Activated CD8-positive, alpha-beta memory T cell treated with anti-CD3 and anti-CD28 coated beads for 24 hours (primary cell): ENCODE measurements at places on chromosomes 4 and X.
A peak's percentile ranks its signal among the peaks of the same experiment; 100 is the strongest.

DNA sequence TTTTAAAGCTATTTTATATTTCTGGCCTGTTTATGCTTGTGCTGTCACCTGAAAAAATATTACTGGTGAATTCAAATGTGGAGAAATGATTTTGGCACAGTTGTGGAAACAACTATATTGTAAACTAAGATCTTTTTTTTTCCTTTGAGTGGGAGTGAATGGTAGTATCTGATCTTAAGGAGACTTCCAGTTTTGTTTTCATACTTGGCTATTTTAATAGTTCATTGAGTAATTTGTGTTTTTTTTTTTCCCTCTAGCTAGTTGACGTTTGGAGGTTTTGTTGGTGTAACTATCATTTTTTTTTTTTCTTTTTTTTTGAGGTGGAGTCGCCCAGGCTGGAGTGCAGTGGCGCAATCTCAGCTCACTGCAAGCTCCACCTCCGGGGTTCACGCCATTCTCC, 10.5 kb downstream of the STAG2 start:
- no peak for DNase-seq

GRCh38 chrX:139823806-139824205, 109.0 kb downstream of the ATP11C start:
- no peak for DNase-seq

DNA sequence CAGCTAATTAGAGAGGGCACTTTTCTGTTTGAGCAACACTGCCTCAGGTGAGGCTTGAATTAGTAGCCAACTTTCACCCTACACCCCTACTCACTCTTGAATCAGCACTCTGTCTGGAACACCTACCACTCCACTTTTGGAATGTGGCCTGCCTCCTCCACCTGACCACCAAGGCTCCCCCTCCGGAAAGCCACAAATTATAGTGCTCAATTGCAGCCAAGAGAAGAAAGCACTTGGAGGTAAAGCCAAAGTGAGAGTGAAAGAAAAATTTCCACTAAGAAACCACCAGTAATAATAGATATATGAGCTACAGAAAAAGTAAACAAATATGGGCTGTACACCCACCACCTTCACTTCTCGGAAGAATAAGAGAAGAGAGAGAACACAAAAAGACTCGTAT, 41.1 kb downstream of the PPP3CA start:
- no peak for DNase-seq

- DNase-seq = no peak
Measured at GRCh38 chr4:24655971-24656370, 71.6 kb upstream of the DHX15 start.

- DNase-seq = no peak
Measured at GRCh38 chr4:168183717-168184571, 91.6 kb downstream of the ANXA10 start.

- DNase-seq = no peak
Measured at GRCh38 chr4:54661169-54661568, 3.4 kb downstream of the KIT start.

DNA sequence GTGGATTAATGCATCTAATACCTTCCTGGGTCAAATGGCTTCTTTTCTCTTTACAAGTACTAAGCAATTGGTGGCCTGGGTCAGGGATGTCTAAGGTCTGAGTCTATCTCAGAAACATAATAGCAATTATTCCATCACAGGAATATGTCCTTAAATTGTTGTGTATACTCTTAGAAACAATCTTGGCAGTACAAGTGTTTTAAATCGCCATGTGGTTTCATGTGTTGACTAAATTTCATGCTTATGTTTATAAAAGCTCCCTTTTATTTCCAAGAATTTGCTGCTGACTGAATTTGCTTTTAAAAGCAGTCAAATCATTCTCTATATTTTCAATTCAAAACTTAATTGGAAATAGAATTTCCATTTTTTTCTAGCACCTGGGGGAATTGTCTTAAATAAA, 125.3 kb upstream of the PACRGL start:
- no peak for DNase-seq

GRCh38 chr4:52863324-52863723, 1.2 kb downstream of the RASL11B start:
- no peak for DNase-seq

DNA sequence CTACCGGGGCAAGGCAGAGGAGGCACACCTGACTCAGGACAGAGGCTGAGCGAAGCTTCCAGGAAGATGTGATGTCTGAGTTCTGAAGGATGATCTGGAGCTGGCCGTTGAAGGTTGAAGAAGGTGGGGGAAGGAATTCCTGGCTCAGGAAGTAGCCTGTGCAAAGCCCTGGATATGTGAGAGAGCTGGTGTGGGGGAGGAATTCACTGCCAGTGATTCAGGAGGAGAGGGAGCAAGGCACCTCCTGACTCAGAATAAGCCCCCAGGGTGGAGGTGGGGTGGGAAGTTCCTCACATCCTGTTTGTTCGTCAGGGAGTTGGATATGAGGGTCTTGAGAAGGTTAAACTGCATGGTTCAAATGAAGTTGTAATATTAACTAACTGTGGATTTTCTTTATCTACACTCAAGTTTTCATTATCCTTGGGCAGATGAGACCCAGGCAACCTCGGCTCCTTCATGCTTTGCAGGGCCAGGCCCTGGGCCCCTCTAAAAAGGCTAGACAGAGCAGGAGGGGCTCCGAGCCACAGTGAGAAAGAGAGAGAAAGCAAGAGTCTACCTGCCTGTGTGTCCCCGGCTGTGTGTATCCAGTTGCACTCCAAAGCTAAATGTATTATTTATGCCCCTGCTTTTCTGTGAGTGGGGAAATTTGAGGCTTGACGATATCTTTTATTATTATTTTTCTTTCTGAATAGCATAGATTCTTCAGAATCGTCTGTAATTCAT, 7.1 kb downstream of the NHSL2 start:
- no peak for DNase-seq

GRCh38 chrX:44060221-44060620, 87.0 kb upstream of the NDP start:
- no peak for DNase-seq

DNA sequence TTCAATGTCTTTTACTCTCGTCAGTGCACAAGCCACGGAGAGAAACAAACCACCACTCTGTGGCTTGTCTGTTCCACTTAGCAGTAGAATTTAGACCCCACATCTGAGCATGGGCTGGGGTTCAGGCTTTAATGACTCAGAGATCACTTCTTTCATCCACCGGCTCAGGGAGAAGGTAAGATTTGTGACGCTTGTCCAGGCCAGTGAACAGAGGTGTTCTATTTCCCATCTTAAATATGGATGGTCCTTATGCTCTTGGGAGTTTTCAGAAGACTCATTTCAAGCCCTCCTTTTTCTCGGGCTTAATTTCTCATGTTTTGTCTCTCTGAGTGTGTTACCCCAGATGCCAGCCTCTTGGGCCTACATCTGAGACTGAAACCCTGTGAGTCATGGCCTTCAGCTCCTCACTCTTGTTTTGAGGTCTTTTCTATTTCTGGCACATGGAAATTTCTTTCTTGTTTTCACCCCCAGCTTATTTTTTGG, 127.4 kb upstream of the SFRP2 start:
- DNase-seq = peak; percentile 70

DNA sequence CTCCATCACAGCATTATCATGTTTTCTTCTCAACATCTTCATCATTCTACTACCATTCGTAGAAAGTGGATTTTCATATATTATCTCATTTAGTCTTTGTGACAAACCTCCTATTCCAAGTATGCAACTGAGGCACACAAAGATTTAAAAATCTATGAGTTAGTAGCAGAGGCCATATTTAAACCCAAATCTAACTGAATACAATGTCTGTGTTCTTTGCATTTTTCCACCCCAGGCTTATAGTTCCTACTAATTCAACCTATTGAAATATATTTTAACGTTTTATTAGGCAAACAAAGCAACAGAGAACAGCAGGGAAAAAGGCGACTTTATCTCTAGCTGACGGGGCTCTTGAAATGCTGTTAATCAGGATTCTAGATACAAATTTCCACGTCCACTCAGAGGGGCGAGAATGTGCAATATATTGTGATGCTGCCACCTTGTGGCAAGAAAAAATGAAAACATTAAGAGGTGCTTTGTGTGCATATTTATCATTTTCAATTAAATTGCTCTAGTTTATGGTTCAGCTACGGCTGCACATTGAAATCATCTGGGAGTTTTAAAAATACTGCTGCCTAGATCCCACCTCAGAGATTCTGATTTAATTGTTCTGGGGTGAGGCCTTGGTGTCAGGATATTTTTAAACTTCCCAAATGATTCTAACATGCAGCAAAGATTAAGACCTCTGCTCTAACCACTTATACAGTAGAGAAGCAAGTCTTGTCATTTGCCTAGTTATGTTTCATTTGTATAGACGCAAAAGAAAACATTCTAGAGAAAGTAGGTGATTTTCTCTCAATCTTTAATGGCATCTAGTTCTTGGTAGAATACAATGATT, 315.9 kb downstream of the MAPK10 start:
- no peak for DNase-seq

DNA sequence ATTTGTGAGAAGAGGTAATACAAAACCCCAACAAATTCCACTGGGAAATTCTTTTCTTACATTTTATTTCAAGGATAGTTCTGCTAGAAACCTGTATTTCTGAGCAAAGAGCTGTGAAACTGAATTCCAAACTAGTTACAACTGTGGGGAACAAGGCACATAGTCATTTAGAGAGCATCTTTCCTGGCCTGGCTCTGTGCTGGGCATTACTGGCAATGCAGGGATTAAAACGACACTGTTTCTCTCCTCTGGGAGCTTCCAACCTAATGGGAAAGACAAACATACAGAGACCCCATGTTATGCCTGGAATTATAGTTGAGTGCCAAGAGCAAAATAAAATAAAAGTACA, 36.5 kb downstream of the SUPT20HL1 start:
- DNase-seq = no peak

GRCh38 chrX:49040376-49040955, 2.7 kb downstream of the TFE3 start:
- no peak for DNase-seq

GRCh38 chrX:15749642-15750610, 11.9 kb downstream of the CA5B start:
- DNase-seq = no peak

GRCh38 chr4:106264331-106264728, 51.7 kb downstream of the TBCK start:
- no peak for DNase-seq

DNA sequence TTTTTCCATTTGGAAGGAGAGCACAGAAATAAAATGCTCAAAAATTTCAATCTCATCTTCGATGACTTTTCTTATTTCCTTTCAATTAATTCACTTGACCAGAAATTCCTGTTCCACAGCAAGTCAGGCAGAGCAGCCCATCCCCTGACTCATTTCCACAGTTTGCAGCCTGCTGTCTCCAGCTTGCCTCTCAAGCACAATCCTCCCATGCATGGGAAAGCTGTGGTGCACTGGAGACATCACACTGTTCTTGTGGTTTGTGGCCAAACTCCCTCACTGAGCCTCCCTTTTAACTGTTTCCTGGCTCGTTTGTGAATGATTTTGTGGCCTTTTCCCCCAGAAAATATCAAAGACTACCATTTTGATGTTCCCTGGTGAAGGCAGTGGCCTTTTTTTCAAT, 114.0 kb upstream of the ENPEP start:
- no peak for DNase-seq

DNA sequence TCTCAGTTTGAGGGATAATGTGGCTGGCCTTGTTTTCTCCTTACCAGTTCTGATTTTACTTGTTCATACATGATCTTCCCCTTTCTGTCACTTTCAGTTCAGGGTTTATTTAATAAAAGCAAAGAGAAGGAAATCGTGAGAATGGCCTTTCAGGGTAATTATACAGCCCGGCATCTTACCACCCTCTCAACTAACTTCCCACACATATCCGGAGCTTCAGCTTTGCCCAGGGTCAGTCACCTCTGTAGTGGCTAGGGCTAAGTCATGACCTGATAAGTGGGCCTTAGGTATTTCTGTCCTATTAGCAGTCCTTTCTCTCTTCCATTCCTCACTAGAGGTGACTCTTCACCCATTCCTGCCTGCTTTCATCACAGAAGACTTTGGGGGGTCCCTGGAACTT, 15.8 kb downstream of the TRPC5 start:
- DNase-seq = no peak

DNA sequence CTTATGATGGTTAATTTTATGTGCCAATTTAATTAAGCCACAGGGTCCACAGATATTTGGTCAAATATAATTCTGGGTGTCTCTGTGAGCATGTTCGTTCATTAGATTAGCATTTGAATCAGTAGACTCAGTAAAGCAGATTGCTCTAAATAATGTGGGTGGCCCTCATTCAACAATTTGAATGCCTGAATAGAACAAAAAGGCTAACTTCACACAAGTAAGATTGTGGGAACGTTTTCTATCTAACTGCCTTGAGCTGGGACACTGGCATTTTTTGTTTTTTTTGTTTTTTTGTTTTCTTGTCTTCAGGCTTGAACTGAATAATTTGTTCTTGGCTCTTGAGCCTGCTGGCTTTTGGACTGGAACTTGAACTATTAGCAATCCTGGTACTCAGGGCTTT, 292.4 kb upstream of the SPANXN4 start:
- no peak for DNase-seq

- DNase-seq = no peak
Measured at GRCh38 chr4:84740057-84740456, 157.1 kb downstream of the CDS1 start.

GRCh38 chr4:95409127-95409526, 139.6 kb downstream of the UNC5C start:
- DNase-seq = no peak

- no peak for DNase-seq
Measured at GRCh38 chr4:84237008-84237407, 262.1 kb downstream of the NKX6-1 start.

DNA sequence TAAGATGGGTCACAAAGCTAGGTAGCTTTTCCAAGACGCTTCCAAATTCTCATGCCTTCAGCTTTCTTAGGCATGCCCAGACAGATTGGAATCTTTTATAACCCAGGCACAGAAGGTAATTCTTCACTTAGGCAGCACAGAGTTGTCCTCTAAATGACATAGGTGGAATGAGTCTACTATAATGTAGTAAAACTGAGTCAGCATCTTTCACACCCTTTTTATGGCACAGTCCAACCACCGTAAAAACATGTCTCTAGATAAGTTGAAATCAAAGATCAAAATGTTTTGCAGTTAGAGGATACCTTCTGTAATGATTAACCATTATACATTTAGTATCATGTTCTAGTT, 128.4 kb upstream of the FAT1 start:
- no peak for DNase-seq

GRCh38 chrX:15366506-15367352, 17.5 kb downstream of the VEGFD start:
- no peak for DNase-seq

DNA sequence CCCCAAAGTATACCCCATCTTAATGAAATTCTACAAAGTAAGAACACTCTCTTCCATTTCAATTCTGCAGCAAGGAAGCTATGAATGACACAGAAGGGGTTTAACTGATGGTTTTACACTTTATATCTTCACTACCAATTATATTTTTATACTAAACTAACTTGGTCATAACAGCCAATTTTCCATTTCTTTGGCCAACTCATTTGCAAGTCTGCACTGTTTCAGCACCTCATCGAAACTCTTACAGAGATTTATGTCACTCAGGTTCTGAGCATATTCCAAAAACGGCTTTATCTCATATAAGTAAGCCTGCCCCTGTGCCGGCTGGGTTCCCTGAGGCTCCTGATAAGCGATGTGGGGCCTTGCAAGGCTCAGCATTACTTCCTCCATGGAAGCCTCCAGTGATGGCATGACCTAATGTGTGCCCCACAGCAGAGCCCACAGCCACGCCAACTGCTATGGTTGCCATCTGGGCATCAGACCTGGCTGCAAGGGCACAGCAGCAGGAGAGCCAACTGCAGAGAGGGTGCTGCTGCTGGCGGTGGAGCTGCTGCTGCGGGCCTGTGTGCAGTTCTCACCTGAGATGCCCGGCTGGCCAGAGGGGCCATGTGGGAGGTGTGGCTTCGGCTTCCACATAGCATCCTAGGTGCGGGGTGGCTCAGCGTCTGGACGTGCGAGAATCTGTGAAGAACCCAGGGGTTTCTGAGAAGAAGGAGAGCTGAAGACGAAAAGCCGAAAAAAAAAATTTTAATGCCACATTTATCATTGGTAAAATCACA, 13.4 kb upstream of the IBSP start:
- DNase-seq = no peak
